ENCODE measurements at places on chromosomes 1 and 21. TPM values are rescaled to one million over a fixed set of nuclear protein-coding genes. Genes with fewer than 3 reads are reported as not detected.

UQCRHL gene
- 1.5 TPM for total RNA-seq

LCE1A gene
- total RNA-seq = not detected

TMEM269 gene
- 0.07 TPM for total RNA-seq

TFF1 gene
- not detected for total RNA-seq

IQGAP3 gene
- 16.6 TPM for total RNA-seq

ADGRL4 gene
- 34.7 TPM for total RNA-seq

ATP8B2 gene
- 195 TPM for total RNA-seq

S100A8 gene
- total RNA-seq = not detected

TFF2 gene
- total RNA-seq = not detected

TMEM234 gene
- 19.1 TPM for total RNA-seq

SYT2 gene
- under 0.01 TPM for total RNA-seq

CLCC1 gene
- 38.9 TPM for total RNA-seq

NTMT2 gene
- not detected for total RNA-seq

LCE3D gene
- total RNA-seq = not detected

SERPINC1 gene
- total RNA-seq = 0.07 TPM

RAD54L gene
- total RNA-seq = 2.5 TPM

SERTAD4 gene
- 22.2 TPM for total RNA-seq

GBP5 gene
- not detected for total RNA-seq

PLEKHN1 gene
- total RNA-seq = 0.66 TPM

MYBPH gene
- total RNA-seq = not detected

PLPP3 gene
- total RNA-seq = 49.2 TPM

USH2A gene
- under 0.01 TPM for total RNA-seq

KLHDC9 gene
- 0.98 TPM for total RNA-seq

LRRN2 gene
- total RNA-seq = not detected

SYNJ1 gene
- 13.2 TPM for total RNA-seq

SUMO3 gene
- 77.2 TPM for total RNA-seq
